ENCODE measurements at places on chromosomes 5 and 9.

- DNase-seq, result no peak
Observed at GRCh38 chr5:149285153-149285552, 13.5 kb downstream of the AFAP1L1 start.

GRCh38 chr5:50663636-50664035 lies 2.8 kb upstream of the PARP8 start:
- no peak for DNase-seq

DNA sequence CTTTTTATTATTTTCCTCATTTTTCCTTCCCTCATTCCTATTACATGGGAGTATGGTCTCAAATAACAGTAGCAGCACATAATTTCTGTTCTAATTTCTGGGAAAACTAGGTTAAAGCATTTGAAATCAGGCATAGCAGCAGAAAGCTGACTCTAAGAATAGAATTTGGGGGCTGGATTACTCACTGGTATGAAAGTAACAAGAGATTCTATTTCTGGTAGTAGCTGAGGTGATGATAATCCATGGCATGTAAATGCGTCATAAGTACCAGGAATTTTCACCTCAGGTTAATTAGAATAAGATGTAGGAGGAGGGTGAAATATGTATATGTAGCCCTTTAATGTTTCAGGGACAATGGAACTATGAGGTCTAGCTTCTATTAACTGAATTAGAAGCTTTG lies 662.0 kb downstream of the PTPRD start:
- DNase-seq, result no peak

DNA sequence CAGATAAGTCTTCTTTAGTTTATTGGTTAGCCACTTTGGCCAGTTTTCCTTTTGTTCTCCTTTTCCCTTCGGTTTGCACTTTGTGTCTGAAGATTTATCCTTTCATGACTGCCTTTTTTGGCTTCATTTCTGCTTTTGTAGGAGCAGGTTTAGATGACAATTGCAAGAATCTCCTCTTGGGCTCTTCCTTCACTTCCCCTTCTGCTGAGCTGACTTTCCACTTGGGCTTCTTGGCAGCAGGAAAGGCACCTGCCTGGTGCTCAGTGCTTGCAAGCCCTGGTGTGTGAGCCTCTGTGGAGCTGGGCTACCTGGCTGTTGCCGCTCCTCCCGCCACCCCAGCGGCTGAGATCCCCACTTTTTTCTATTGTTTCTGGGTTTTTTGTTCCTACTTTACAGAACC lies 7.3 kb downstream of the CCDC112 start:
- no peak for DNase-seq

- DNase-seq, result no peak
Observed at GRCh38 chr5:172463031-172463430, 8.7 kb upstream of the SH3PXD2B start.

- DNase-seq, result no peak
Observed at GRCh38 chr5:58871648-58872242, 288.9 kb downstream of the RAB3C start.

Data from esophagus squamous epithelium (tissue), 5 donors.